ENCODE measurements at places on chromosomes 12 and 14.

GRCh38 chr12:49366096-49366651 is 1.1 kb upstream of the SPATS2 start:
- DNase-seq: no peak

DNA sequence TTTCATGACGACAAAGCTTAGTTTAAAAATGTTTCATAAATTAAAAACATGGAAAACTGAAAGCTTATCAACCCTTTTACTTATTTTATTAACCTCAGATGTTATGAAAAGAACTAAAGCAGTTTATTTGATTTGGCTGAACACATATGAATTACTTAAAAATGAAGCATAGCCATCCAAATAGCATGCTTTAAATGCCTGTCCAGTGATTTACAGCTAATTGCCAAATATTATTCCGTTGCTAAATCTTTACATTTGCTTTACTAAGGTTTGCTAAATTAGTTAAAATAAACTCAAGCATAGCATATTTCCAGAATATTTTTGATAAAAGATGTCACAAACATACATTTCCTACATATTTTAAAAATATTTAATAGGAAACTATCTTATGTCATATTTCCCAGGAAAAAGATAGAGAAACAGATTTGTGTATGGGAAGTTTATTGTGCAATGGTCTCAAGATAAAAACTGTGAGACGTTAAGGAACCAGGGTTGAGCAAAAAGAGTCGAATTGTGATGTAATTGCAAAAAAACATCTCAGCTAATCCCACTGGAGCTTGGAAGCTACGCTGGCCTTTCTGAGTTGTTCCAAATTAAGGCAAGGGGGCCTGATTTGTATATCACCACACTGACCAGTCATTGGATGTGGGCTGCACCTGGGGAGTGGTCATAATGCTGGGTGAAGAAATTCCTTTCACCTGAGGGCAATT is 25.8 kb downstream of the GPR135 start:
- DNase-seq: no peak

- no peak for DNase-seq
Observed at GRCh38 chr12:65269603-65270002, 8.9 kb upstream of the MSRB3 start.

GRCh38 chr12:57848208-57848607 is 1.7 kb upstream of the CTDSP2 start:
- no peak for DNase-seq

DNA sequence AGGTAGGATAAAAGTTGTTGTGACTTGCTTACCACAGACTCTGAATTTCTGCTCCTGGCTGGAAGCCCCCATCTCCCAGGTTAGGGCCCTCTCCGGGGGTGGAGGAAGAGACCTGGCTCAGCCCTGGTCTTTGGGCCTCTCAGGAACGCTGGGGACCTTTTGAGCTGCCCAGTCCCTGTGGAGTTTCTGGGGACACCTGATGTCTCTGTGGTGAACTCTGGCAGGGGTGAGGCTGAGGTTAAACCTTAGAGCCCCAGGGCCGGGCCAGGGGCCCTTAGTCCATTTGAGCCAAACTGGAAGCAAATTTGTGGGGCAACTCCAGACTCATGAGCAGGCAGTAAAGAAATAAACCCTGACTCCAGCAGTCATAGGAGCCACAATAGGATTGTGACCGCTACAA is 112.1 kb downstream of the ADGRD1 start:
- no peak for DNase-seq

DNA sequence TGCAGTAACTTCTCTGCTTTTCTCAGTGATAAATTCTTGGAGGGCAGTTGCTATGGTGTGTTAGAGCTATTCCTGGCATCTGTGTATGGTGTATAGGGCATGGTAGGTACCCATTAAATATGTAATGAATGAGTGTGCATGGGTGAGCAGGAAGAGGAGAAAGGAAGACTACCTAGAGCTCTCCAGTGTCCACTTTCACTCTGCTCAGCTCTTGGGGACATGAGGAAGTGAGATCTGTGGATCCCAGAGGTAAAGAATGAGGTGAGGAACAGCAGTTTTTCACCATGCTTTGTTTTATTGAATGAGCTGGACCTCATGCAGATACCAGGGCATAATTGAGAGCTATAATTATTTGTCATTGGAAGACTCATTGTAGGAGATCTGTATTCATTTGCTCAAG is 444.8 kb upstream of the RGS6 start:
- DNase-seq: no peak

DNA sequence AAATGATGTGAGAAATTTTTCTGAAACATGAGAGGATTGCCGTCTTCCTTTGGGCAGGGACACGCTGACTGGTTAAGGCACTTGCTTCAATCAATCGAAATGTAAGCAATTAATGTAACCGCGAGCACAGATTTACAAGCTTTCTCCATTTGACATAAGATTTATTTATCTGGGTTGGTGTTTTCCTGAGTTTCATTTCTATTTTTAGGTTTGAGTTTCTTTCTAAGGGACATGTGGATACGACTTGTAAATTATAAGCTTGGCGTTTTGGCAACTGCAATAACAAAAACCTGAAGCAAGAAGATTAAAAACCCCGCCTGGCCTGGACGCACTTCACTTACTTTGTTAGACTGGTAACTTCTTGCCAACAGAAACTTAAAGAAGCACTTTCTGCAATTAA is 20.3 kb upstream of the SINHCAF start:
- no peak for DNase-seq

DNA sequence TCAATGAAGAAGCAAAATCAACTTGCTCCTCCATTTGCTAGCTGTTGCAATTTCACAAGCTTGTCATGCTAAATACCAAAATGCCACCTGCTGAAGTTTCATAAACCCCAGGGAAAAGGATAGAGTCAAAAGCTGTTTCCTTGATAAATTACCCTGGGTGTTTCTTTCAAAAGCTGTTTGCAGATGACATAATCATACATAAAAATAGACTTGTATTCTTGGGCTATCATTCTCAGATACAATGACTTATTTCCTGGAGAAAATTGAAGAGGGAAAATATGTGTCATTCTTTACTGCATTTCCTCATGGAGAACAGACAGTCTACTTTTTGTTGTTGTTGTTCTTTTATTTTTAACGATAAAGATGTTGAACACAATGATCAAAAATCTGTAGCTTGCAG is 119.2 kb downstream of the GALC start:
- DNase-seq: no peak

- no peak for DNase-seq
Observed at GRCh38 chr12:46147144-46147543, 121.7 kb downstream of the SLC38A1 start.

GRCh38 chr14:58129208-58129607 is 22.8 kb downstream of the ARMH4 start:
- DNase-seq: no peak

DNA sequence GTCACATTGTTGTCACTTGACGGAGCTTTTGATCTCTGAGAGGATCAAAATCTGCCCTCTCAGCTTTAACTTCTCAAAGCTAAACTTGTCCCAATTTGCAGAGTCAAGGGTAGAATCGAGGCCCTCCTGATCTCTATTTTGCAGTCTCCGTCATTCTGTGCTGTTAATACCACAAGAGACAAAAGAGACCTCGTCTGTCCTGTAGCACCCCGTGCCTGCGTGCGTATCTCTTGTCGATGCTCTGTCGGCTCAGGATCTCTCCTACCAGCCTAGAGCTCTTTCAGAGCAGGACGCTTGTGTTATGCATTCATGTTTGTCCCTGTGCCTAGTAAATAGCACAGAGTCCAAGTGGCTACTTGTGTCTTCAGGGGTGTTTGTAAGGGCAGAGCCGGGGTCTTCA is 5.1 kb downstream of the EVL start:
- DNase-seq: no peak

DNA sequence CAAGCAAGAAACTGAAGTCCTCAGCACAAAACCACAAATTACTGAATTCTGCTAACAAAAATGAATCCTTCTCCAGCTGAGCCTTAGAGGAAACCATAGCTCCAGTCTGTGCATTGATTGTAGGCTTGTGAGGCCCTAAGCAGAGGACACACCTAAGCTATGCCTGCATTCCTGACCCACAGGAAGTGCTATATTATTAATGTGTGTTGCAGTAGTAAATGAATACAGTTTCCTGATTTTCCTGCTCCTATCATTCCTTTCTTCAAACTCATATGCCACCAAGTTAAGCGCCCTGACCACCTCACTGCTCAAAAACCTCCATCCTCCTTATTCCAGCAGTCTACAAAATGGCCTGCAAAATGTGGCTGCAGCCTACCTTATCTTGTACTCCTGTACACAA is 151.9 kb upstream of the ABCD2 start:
- DNase-seq: no peak

GRCh38 chr14:97584528-97584927 is 787.3 kb downstream of the VRK1 start:
- DNase-seq: no peak

DNA sequence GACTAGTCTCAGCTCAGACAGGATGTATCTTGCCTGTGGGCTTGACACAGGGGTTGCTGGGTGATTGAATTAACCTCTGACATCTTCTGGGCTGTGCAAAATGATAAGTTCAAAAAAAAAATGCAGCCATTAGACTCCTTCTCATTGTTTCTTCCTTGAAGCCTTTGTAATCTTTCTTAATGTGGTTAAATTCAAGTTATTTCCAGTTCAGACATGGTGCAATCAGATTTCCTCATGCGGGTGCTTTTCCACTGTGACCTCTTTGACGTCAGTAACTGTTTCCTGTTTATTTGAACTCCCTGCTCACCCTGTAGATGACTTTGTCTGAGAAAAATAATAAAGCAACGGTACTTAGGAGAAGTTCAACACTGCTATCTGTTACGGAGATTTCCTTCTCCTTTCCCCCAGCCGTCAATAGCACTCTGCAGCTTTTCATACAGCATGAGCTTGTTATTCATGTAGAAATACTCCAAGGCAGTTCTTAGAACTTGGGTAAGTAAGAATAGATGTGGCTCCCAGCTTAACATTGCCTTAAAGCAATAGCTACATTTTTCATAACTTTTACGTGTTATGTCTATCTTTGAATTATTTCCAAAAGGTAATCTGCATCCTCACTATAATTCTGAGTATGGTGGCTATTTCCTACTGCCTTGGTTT is 155.5 kb downstream of the PRKCH start:
- peak; percentile 27 for DNase-seq

DNA sequence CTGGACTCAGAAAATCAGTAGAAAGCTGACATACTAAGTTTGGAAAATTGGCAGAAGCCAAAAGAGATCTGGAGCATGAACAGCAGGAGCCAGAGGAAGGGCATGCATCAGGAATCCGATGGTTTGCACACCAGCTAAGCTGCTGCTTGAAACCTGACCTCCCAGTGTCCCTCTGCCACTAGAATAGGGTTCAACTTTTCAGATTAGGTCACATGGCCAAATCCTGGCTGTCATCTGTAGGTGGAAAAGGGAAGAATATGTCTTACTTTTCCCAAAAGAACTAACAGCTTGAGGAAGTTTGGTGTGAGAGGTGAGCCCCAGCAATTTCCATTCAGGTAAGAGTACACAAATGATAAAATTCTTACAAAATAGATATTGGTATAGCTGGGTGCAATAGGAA is 732.6 kb downstream of the RERGL start:
- no peak for DNase-seq

- DNase-seq: no peak
Observed at GRCh38 chr12:115149685-115150378, 465.9 kb upstream of the TBX3 start.

- DNase-seq: no peak
Observed at GRCh38 chr14:101830271-101830670, 68.8 kb downstream of the PPP2R5C start.

DNA sequence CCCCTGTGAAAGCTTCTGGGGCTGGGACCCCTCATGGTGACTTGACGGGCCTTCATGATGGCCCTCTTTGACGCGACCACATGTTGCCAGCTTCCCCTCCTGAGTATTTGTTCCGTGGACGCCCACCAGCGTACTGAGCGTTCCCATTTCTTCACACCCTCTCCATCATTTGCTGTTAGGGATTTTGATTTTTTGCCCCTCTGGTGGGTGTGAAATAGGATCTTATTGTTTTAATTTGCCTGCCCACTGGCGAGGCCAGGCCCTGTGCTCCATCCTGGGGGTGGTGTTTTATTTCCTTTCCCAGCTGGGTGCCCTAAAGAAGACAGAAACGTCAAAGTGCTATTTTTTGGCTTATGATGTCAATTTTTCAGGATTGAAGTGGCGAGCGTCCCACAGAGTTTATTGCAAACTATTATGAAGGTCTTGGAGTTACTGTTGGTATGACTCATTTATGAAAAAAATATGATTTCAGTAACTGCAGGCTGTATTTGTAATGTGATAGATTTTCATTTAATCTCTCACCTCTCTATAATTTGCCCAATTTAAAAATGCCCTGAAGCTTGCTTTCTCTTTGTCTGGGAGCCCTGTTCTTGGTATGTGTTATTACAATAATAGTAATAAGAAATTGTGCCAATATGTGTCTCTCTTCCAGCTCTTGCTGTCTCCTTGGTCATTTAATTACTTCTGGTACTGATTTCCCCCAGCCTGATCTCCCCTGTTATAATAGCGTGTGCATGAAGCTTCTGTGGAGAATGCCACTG is 99.6 kb downstream of the SLC25A47 start:
- DNase-seq: no peak

DNA sequence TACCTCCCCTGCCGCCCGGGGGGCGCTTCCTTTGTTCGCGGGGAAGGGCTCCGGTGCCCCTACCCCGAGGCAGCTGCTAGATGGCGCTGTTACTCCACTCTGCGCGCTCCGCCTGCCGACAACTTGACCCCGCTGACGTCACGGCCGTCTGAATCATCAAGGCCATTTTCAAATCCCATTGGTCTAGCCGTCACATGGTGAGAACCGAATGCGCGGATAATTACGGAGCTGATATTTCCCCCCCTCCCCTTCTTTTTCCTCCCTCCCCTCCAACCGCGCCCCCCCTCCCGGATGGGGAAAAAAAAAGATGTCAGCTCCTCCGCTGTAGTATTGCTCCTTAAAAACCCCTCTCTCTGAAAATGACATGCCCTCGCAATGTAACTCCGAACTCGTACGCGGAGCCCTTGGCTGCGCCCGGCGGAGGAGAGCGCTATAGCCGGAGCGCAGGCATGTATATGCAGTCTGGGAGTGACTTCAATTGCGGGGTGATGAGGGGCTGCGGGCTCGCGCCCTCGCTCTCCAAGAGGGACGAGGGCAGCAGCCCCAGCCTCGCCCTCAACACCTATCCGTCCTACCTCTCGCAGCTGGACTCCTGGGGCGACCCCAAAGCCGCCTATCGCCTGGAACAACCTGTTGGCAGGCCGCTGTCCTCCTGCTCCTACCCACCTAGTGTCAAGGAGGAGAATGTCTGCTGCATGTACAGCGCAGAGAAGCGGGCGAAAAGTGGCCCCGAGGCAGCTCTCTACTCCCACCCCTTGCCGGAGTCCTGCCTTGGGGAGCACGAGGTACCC is at the start of gene HOXC10:
Gene HOXC10, plus strand, starts transcription at position 246 of the 791 bp plus-strand sequence. Its CDS starts 114 bp downstream, at position 360.
- DNase-seq: peak; percentile 73

GRCh38 chr14:47539031-47539461 is 136.4 kb downstream of the MDGA2 start:
- no peak for DNase-seq
